WTC11 (cell line): ENCODE measurements at places on chromosomes 3 and 15.

- no peak for DNase-seq
- no peaks in the 10 kb centered on the region for H3K36me3 ChIP-seq
- H3K4me1 ChIP-seq = peaks cover 37% of the 10 kb centered on the region
These were observed 20.5 kb downstream of the GALK2 start for GRCh38 chr15:49190586-49190985.

DNA sequence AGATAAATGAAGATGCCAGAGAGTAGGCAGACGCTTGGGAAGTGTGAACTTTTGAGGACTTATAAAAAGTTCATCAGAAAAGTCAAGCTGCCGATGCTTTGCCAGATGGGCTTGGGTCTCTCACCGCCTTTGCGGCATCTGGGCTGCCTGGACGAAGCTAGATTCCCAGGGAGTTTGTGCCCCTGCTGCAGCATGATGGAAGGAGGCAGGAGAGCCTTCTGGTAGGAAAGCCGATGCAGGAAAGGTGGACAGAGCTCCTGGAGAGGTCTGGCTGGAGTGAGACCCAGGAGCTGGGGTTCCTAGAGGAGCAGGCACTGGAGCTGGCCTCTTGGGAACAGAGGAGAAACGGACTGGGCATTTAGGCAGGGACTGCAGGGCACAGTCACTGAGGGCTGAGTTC is 51.9 kb upstream of the ATP2B2 start:
- H3K4me1 ChIP-seq = peaks cover 7% of the 10 kb centered on the region; the same call in 1 of the 2 replicates
- H3K4me3 ChIP-seq = no peak overlapping the region
- no peak for DNase-seq

DNA sequence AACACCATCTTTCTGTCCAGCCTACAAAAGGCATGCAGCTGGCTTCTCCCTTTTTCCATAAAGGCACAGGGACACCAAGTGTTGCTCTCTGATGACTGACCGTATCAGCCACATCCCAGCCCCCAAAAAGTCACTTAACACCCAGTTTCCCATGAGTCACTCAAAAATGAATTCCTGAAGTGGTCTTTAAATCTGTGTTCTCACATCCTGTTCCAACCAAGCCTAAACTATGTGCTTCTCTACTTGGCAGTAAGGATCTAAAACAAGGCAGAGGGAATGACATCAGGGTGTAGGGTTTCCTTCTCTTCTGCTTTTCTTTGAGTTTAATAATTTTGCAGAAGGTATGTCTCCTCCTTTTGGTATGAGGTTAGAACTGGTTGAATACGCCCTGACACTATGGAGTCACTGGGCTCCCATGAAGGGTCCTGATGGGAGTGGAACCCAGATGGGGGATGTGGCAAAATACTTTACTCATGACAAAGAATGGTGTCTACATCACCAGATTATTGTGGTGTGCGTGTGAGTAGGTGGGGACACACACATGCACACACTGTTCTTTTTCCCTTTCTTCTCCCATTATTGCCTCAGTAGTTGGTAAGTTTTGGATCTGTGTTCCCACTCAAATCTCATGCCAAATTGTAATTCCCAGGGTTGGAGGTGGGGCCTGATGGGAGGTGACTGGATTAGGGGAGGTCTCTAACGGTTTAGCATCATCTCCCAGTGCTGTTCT is 35.6 kb upstream of the CCK start:
- no peaks in the 10 kb centered on the region for H3K36me3 ChIP-seq
- DNase-seq = no peak
- peaks cover 3% of the 10 kb centered on the region; the same call in 1 of the 2 replicates for H3K27me3 ChIP-seq
- no peak overlapping the region for H3K27ac ChIP-seq
- H3K4me1 ChIP-seq = peaks cover 7% of the 10 kb centered on the region; the same call in 1 of the 2 replicates
- no peak overlapping the region for H3K4me3 ChIP-seq

GRCh38 chr15:62453375-62453774 is 288.3 kb upstream of the C2CD4B start:
- peaks cover 65% of the 10 kb centered on the region for H3K4me1 ChIP-seq
- H3K27ac ChIP-seq = 0 out of 2 replicates have a peak overlapping the region, but pooled peaks have one; percentile 26
- peaks cover 2% of the 10 kb centered on the region for H3K27me3 ChIP-seq
- no peak overlapping the region for H3K4me3 ChIP-seq
- no peaks in the 10 kb centered on the region for H3K36me3 ChIP-seq

- H3K4me3 ChIP-seq = no peak overlapping the region
- H3K27ac ChIP-seq = no peak overlapping the region; the same call in 1 of the 2 replicates
- DNase-seq = no peak
- peaks cover 4% of the 10 kb centered on the region for H3K36me3 ChIP-seq
These were observed 32.5 kb downstream of the RFTN1 start for GRCh38 chr3:16480861-16481545.

GRCh38 chr15:97383516-97383915 is 577.0 kb upstream of the ARRDC4 start:
- no peak overlapping the region for H3K4me3 ChIP-seq
- no peaks in the 10 kb centered on the region for H3K27me3 ChIP-seq
- H3K36me3 ChIP-seq = no peaks in the 10 kb centered on the region
- peaks cover 25% of the 10 kb centered on the region for H3K4me1 ChIP-seq
- DNase-seq = no peak

DNA sequence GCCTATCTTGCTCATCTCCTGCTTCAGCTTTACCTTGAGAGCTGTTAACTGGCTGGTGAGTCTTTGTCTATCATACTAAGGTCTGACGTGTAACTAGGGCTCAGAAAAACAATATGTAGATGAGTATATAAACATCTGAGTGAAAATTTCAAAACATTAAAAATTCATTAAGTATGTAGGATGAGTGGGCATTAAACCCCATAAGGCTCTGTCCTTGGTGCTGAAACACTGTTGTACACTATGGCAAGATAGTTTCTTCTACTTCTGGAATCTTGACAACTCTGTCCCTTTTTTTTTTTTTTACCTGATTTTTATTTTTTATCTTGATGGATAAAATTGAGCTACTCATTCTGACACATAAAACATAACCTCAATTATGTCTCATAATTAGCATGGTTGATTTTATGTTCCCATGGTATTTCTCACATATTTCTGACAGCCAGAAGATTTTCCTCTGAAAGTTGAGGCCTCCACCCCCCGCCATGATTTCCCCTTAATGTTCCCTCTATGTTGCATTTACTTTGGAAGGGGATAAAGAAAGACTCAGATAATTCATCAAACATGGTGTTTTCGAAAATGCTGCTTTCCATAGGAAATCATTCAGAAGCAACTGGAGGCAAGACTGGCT is 54.3 kb downstream of the DGKG start:
- no peak overlapping the region for H3K27ac ChIP-seq
- DNase-seq = no peak
- H3K36me3 ChIP-seq = no peaks in the 10 kb centered on the region
- peaks cover 9% of the 10 kb centered on the region for H3K4me1 ChIP-seq
- no peak overlapping the region for H3K4me3 ChIP-seq

- no peaks in the 10 kb centered on the region for H3K27me3 ChIP-seq
- peaks cover 16% of the 10 kb centered on the region for H3K36me3 ChIP-seq
- no peaks in the 10 kb centered on the region for H3K4me1 ChIP-seq
- DNase-seq = no peak
- no peak overlapping the region for H3K4me3 ChIP-seq
These were observed 17.9 kb upstream of the STIMATE start for GRCh38 chr3:52915294-52915693.

- no peak for DNase-seq
- H3K27me3 ChIP-seq = no peaks in the 10 kb centered on the region
- H3K4me1 ChIP-seq = peaks cover 22% of the 10 kb centered on the region
- H3K36me3 ChIP-seq = peaks cover 23% of the 10 kb centered on the region
- H3K27ac ChIP-seq = no peak overlapping the region
These were observed 36.6 kb downstream of the KLHL25 start for GRCh38 chr15:85757939-85758654.

GRCh38 chr3:66989860-66990696 is 8.0 kb upstream of the KBTBD8 start:
- H3K4me1 ChIP-seq = peaks cover 24% of the 10 kb centered on the region
- H3K27me3 ChIP-seq = 0 out of 2 replicates have a peak, but pooled peaks cover 4% of the 10 kb centered on the region
- DNase-seq = no peak
- H3K36me3 ChIP-seq = peaks cover 2% of the 10 kb centered on the region; the same call in 1 of the 2 replicates
- H3K27ac ChIP-seq = peak overlapping the region; percentile 99

- H3K4me3 ChIP-seq = no peak overlapping the region
- no peaks in the 10 kb centered on the region for H3K4me1 ChIP-seq
- peak; percentile 56 for DNase-seq
- no peaks in the 10 kb centered on the region for H3K36me3 ChIP-seq
These were observed 76.3 kb upstream of the COL8A1 start for GRCh38 chr3:99562138-99562537.

GRCh38 chr15:75460646-75461045 is 9.2 kb upstream of the SIN3A start:
- peaks cover 32% of the 10 kb centered on the region for H3K4me1 ChIP-seq
- peaks cover 4% of the 10 kb centered on the region; the same call in 1 of the 2 replicates for H3K36me3 ChIP-seq
- H3K27me3 ChIP-seq = no peaks in the 10 kb centered on the region; the same call in 1 of the 2 replicates
- DNase-seq = no peak
- H3K4me3 ChIP-seq = no peak overlapping the region
- peak overlapping the region; percentile 81 for H3K27ac ChIP-seq

GRCh38 chr3:50264964-50265485 is 3.9 kb upstream of the SEMA3B start:
- no peak for DNase-seq
- H3K4me3 ChIP-seq = 0 out of 2 replicates have a peak overlapping the region, but pooled peaks have one; percentile 24
- H3K36me3 ChIP-seq = no peaks in the 10 kb centered on the region
- H3K27ac ChIP-seq = peak overlapping the region; percentile 97
- no peaks in the 10 kb centered on the region; the same call in 1 of the 2 replicates for H3K27me3 ChIP-seq
- H3K4me1 ChIP-seq = peaks cover 50% of the 10 kb centered on the region

- DNase-seq = no peak
- H3K27ac ChIP-seq = no peak overlapping the region
- H3K27me3 ChIP-seq = no peaks in the 10 kb centered on the region
- no peaks in the 10 kb centered on the region for H3K36me3 ChIP-seq
These were observed 314.0 kb upstream of the THBS1 start for GRCh38 chr15:39266890-39267289.

DNA sequence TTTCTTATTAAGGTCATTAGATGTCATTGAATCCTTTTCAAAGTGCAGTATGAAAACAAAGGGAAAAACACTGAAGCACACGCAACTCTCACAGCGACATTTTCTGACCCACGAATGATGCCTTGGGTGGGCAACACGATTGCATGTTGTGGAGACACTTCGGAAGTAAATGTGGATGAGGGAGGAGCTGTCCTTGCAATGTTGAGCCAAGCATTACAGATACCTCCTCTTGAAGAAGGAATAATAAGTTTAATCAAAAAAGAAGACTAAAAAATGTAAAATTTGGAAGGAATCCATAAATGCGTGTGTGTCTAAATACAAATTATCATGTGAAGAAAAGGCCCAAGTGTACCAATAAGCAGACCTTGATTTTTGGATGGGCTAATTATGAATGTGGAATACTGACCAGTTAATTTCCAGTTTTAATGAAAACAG is 16.9 kb downstream of the THBS1 start:
- no peaks in the 10 kb centered on the region for H3K27me3 ChIP-seq
- H3K4me3 ChIP-seq = no peak overlapping the region
- no peak for DNase-seq
- peaks cover 33% of the 10 kb centered on the region for H3K36me3 ChIP-seq
- peaks cover 13% of the 10 kb centered on the region for H3K4me1 ChIP-seq

DNA sequence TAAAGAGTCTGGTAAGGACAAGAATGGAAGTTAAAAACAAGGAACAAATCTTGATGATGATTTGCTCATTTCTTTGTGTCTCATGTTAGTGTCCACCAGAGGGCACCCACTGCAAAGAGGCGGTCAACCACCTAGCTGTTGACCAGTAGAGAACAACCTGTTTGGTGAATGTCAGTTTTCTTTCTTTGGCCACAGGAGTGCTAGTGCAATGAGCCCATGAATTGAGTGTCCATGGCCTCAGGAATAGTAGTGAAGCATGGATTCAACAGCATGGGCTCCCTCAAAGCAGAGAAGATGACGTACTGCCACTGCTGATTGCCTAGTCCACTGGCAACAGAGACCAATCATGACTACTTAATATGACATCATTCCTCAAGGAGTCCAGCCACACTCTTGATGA is 10.7 kb upstream of the CNTN6 start:
- H3K4me1 ChIP-seq = no peaks in the 10 kb centered on the region
- peaks cover 70% of the 10 kb centered on the region for H3K36me3 ChIP-seq
- DNase-seq = no peak
- H3K27me3 ChIP-seq = peaks cover 4% of the 10 kb centered on the region

DNA sequence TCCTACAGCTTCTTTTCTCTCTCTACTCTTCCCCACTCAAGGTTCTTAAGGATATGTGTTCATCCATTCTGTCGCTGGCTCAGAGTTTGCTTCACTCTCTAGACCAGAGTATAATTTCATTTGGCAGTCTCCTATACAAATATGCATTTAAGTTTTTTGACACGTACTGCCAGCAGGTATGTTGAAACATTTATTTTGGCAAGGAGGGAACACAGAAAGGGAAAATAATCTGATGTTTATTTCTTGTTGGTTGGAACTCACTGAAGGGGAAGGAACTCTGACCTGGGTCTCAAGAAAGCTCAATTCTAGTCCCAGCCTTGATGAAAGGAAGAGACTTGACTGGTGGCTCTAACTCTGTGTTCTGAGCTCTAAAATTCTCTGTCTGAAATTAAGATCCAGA is 21.6 kb downstream of the FANCD2 start:
- peaks cover 76% of the 10 kb centered on the region for H3K36me3 ChIP-seq
- H3K4me1 ChIP-seq = no peaks in the 10 kb centered on the region
- H3K27ac ChIP-seq = no peak overlapping the region
- H3K27me3 ChIP-seq = no peaks in the 10 kb centered on the region; the same call in 1 of the 2 replicates
- DNase-seq = no peak
- no peak overlapping the region for H3K4me3 ChIP-seq

DNA sequence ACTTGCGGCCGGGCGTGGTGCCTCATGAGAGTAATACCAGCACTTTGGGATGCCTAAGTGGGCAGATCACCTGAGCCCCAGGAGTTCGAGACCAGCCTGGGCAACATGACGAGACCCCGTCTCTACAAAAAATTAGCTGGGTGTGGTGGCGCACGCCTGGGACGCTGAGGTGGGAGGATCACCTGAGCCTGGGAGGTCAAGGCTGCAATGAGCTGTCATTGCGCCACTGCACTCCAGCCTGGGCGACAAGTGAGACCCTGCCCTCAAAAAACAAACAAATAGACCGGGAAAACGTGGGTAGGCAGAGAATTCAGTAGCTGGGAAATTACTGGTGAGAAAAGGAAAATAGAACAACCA is 667 bp downstream of the UMPS start:
- H3K4me3 ChIP-seq = peak overlapping the region; percentile 99
- no peak for DNase-seq
- peak overlapping the region; percentile 98; the same call in 1 of the 2 replicates for H3K27ac ChIP-seq
- H3K27me3 ChIP-seq = peaks cover 24% of the 10 kb centered on the region

- H3K27me3 ChIP-seq = no peaks in the 10 kb centered on the region
- DNase-seq = no peak
- peak overlapping the region; percentile 97 for H3K4me3 ChIP-seq
- H3K4me1 ChIP-seq = peaks cover 35% of the 10 kb centered on the region
- peak overlapping the region; percentile 85 for H3K27ac ChIP-seq
These were observed 1.0 kb downstream of the DCBLD2 start for GRCh38 chr3:98900265-98901118.

GRCh38 chr3:115657168-115657567 is 33.9 kb downstream of the GAP43 start:
- H3K36me3 ChIP-seq = no peaks in the 10 kb centered on the region
- H3K4me3 ChIP-seq = no peak overlapping the region
- no peak overlapping the region for H3K27ac ChIP-seq
- H3K4me1 ChIP-seq = peaks cover 41% of the 10 kb centered on the region
- no peak for DNase-seq
